Activated CD4-positive, alpha-beta T cell treated with anti-CD3 and anti-CD28 coated beads, Interleukin-2, amount 50 U/mL, for 1 hour (primary cell): ENCODE measurements at places on chromosomes 7 and 10.

DNA sequence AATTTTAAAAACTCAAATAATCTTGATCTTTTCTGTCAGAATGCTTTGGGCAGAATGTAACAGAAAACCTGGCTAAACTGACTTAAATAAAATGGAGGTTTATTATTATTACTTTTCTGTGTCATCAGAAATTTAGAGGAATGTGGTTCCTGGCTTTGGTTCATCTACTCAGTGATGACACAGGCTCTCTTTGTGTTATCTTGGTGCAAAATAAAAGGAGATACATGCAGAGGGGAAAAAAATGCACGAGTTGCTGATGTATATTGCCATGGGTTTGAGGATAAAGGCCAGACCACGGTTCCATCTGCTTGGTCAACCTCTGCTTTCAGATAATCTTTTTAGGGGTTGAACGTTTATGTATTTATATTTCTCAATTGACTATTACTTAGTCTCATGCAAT, 181.4 kb downstream of the SUGCT start:
- DNase-seq = no peak

GRCh38 chr10:3763035-3763456, 22.0 kb downstream of the KLF6 start:
- no peak for DNase-seq

DNA sequence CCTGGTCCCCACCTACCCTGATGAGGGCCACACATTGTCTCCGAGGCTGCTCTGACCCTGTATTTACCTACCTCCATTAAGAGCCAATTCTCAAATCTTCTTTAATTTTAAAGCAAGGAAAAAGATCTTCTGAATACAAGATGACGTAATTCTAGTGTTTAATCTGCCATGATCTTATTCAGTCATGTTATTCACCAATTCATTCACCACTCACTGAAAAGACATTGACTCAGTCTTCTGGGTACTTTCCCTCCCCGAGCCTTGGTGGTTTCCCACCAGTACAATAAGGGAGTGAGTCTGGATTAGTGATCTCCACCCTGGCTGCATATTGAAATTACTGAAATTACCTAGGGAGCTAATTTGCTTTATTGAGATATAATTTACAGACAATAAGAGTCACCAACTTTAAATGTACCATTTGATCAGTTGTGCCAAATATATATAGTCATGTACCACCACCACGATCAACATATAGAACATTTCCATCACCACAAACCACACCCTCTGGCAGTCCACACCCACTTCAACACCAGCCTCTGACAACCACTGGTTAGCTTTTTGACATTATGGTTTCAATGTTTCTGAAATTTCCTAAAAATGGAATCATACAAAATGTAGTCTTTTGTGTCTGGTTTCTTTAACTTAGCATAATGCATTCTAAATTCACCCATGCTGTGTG, 117.5 kb upstream of the UNC5B start:
- DNase-seq = no peak

- no peak for DNase-seq
These were observed 187.4 kb downstream of the PHTF2 start for GRCh38 chr7:77985974-77986339.

DNA sequence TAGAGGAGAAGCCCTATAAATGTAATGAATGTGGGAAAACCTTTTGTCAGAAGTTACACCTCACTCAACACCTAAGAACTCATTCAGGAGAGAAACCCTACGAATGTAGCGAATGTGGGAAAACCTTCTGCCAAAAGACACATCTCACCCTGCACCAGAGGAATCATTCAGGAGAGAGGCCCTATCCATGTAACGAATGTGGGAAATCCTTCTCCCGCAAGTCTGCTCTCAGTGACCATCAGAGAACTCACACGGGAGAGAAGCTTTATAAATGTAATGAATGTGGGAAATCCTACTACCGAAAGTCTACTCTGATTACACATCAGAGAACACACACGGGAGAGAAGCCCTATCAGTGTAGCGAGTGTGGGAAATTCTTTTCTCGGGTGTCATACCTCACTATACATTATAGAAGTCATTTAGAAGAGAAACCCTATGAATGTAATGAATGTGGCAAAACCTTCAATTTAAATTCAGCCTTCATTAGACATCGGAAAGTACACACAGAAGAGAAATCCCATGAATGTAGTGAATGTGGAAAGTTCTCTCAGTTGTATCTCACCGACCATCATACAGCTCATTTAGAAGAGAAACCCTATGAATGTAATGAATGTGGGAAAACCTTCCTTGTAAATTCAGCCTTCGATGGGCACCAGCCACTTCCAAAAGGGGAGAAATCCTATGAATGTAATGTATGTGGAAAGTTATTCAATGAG, 18.9 kb downstream of the RBAK start:
- no peak for DNase-seq

DNA sequence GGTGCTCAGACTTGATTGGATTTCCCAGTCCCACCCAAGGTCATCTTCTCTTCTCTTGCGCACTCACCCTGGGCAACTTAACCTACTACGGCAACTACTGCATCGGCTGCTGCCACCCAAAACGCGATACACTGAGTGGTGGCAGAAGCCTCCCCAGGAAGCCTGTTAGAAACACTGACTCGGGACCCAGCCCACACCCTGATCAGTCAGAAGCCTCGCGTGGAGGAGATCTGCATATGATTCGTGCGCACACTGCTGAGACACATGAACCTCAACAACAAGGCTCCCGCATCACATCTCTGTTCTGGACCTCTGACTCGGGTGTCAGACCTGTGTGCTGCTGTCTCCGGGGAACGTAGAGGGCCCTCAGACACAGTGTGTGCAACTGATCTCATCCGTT, 419.5 kb downstream of the PAXIP1 start:
- no peak for DNase-seq

DNA sequence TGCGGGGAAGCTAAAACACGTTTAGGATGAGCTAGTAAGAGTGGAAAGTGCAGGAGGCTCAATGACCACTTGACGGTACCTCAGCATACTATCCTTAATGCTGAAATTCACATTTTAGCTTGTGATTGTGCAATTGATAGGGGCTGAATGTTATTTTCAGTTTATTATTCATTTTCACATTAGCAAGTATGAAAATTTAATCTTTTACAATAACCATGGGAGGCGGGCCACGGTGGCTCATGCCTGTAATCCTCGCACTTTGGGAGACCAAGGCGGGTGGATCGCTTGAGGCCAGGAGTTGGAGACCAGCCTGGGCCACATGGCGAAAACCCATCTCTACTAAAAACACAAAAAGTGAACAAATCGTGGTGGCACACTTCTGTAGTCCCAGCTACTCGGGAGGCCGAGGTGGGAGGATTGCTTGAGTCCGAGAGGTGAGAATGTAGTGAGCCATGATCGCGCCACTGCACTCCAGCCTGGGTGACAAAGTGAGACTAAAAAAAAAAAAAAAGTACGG, 22.0 kb upstream of the ANLN start:
- DNase-seq = no peak

- no peak for DNase-seq
These were observed 33.0 kb downstream of the POLR1F start for GRCh38 chr7:19675816-19676215.

DNA sequence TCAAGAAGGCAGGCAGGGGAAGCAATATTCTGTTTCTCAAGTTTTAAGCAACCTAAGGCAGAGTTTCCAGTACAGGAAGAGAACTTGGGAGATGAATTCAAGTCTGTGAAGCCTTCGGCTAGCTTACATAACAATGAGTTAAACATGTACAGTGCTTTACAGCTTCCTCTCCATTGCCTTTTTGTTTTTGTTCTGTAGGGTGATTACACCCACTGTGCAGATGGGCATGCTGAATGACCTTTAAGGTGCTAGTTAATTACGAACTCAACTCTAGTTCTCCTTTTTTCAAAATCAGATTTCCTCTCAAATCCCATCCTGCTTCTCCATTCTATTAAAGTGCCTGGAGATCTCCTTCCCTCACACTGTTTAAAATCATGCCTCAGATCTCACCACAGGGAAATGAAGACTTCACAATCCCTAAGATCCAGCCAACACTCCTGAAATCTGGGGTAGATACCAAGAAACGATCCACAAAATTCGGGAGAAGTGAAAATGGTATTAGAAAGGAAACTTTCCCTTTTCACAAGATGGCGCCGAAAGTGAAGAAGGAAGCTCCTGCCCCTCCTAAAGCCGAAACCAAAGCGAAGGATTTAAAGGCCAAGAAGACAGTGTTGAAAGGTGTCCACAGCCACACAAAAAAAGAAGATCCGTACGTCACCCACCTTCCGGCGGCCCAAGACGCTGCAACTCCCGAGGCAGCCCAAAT, 16.8 kb upstream of the MSMB start:
- no peak for DNase-seq

- DNase-seq = no peak
These were observed 105.5 kb upstream of the FAM3C start for GRCh38 chr7:121501566-121501965.

DNA sequence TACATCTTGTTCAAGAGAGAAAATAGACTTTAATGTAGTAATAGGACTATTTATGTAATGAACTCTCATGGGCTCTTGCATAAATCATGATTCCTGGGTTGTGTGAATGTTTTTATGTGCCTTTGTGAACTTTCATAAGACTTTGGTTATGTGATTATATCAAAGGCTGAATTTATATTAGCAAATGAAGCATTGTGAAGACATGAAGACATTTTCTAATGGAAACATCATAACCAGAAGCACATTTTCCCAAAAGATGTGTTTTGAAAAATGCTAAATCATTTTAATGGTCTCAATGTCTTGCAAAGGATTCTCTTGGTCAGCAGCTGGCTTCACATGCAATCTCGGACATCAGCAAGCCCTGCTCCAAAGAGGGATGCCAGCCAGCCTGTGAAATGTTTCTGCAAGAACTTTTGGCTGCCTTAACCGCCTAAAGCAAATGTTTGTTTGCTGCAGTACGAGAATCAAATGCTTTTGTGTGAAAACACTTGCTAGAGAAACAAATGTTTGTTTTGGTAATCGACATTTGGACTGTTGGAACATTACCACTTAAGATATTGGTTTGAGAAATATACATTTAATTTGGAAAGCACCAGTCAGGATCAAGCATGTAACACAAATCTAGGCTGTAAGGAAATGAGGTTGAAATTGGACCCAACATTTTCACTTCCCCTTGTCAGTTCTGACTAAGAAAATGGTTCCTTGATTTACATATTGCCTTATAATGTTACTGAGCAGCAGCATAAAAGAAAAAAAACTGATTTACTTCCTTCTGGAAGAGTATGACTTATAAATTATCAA, 102.1 kb downstream of the RTKN2 start:
- DNase-seq = no peak

DNA sequence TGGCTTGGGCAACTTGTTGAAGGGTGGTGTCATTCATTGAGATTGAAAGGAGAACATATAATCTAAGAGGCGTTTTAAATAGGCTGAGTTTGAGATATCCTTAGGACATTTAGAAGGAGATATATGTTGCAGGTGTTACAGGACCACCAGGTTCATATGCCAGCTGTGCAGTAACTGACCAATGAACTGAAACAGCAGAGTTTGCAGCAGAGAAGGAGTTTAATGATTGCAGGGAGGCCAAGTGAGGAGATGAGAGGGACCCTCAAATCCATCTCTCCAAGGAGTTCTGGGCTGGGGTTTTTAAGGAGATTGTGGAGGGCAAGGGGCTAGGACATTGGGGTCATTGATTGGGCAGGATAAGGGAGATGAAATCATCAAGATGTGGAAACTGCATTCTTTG, 74.5 kb downstream of the SEC23IP start:
- no peak for DNase-seq

- no peak for DNase-seq
These were observed 1.4 kb downstream of the HPSE2 start for GRCh38 chr10:99234041-99234790.

- no peak for DNase-seq
These were observed 41.7 kb downstream of the NPY start for GRCh38 chr7:24325708-24326107.

- no peak for DNase-seq
These were observed 295.1 kb downstream of the RPS24 start for GRCh38 chr10:78328592-78329404.

- no peak for DNase-seq
These were observed 139.7 kb upstream of the TMEM72 start for GRCh38 chr10:44771233-44771995.

- no peak for DNase-seq
These were observed 12.2 kb upstream of the FIGNL1 start for GRCh38 chr7:50462361-50462760.

- no peak for DNase-seq
These were observed 17.6 kb upstream of the SH2D4B start for GRCh38 chr10:80519936-80520650.

GRCh38 chr10:69760072-69760471, 41.6 kb upstream of the COL13A1 start:
- DNase-seq = no peak

DNA sequence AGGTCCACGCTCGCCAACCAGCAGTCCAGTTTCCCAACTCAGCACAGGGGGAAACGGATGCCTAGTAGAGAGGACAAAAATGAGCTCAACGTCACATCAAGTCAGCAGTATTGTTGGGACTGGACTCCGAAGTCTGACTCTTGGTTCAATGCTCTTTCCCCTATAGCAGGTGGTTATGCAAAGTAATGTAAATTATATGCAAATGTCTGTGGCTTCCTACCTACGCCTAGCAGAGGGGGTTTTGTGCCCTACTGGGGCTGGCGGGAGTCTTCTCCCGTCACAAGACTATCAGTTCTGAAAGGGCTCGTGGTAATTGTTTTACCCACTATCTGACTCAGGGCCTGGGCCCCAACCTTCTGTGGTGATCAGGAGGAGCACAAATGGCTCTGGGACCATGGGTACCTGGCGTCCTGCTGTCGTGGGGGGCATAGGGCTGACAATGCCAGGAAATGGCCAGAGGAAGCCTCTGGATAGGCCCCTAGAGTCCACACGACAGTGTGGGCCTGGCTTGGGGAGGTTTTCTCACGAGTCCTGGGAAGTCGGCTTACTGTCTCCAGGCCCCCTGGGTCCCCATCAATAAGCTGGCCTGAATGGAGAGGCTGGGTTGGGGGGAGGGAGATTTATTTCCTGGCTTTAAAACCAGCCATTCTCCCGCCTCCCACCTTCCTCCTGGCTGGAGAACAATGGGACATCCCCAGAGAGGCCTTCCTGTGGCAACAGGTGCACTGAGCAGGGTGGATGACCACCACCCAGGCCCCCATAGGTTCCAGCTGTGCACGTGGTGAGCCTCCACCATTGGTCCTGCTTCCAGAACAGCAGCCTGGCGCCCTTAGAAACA, 41.8 kb downstream of the UNC5B start:
- no peak for DNase-seq

DNA sequence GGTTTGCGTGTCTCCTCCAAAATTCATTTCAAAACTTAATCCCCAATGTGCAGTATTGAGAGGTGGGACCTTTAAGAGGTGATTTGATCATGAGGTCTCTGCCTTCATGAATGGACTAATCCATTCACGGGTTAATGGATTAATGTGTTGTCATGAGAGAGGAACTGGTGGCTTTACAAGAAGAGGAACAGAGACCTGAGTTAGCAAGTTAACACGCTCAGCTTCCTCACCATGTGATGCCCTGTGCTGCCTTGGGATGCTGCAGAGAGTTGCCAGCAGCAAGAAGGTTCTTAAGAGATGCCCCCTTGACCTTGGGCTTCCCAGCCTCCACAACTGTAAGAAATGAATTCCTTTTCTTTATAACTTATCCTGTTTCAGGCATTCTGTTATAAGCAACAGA, 3.7 kb upstream of the TCTN3 start:
- no peak for DNase-seq

- no peak for DNase-seq
These were observed 80.3 kb downstream of the AMPH start for GRCh38 chr7:38550836-38551235.
